ENCODE measurements at places on chromosomes 2 and 18.

GRCh38 chr18:21291106-21291505 lies 49.1 kb downstream of the GREB1L start:
- DNase-seq: no peak

- no peak for DNase-seq
Measured at GRCh38 chr2:183605440-183605839, 481.2 kb downstream of the NUP35 start.

GRCh38 chr2:40353231-40353630 lies 98.7 kb downstream of the SLC8A1 start:
- DNase-seq: no peak

GRCh38 chr2:199315299-199316179 lies 142.2 kb downstream of the SATB2 start:
- DNase-seq: no peak

DNA sequence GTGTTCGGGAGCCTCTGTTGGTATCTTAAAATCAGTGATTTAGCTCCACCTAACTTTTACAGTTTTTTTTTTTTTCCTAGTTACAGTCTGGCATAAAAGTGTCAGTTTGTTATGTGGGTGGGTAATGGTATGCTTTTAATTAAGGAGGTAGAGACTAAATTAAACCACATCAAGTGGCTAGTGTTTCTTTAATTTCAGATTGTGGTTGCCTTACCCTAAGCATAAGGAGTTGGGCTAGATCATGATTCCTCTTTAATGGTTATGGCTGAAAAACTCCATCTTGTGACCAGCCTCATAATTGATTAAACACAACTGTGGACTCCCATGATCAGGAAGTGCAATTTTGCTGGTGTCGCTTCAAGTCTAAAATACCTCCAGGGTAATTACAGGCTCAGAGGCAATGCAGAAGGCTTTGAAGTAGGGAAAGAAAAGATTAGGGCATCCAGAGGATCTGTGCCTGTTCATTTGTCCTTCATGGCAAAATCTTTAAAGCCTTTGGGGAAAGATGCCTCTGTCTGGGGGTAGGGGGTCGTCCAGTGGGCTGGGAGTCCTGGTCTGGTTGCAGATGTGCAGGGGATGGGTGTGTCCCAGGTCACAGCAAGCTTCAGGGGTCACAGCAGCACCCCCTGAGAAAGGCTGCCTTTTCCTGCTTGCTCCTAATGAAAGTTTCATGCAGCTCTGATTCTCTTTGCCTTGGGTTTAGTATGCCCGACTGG lies 579.2 kb downstream of the BCL11A start:
- DNase-seq: no peak
